ENCODE measurements at places on chromosomes 3 and 15.

GRCh38 chr15:93041159-93041547 is 47.9 kb downstream of the RGMA start:
- DNase-seq = no peak

- DNase-seq = no peak
Observed at GRCh38 chr3:30966896-30967295, 72.4 kb upstream of the GADL1 start.

- DNase-seq = no peak
Observed at GRCh38 chr3:195800240-195800639, 11.5 kb downstream of the MUC4 start.

GRCh38 chr3:171005648-171006047 is 20.9 kb downstream of the SLC2A2 start:
- no peak for DNase-seq

DNA sequence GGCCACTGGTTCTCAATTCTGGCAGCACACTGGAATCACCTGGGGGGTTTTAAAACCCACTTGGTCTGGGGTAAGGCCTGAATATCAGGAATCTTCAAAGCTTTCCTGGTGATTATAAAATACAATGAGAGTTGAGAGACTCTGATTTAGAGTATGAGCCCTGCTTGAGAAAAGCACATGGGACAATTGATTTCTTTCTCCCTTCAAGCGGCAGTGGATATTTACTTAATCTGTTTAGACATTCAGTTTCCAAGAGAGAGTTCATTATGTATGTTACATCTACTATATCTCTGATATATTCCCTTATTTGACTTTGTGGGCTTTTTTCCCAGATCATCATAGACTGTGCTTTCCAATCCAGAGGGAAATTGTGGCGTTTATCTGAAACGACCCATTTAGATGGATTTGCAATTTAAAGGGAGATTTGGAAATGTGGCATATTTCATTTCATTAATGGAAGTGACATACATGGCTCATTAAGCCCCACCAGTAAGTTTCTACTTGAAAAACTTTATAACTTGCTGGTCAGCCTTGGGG is 171.2 kb upstream of the PFN2 start:
- DNase-seq = no peak

DNA sequence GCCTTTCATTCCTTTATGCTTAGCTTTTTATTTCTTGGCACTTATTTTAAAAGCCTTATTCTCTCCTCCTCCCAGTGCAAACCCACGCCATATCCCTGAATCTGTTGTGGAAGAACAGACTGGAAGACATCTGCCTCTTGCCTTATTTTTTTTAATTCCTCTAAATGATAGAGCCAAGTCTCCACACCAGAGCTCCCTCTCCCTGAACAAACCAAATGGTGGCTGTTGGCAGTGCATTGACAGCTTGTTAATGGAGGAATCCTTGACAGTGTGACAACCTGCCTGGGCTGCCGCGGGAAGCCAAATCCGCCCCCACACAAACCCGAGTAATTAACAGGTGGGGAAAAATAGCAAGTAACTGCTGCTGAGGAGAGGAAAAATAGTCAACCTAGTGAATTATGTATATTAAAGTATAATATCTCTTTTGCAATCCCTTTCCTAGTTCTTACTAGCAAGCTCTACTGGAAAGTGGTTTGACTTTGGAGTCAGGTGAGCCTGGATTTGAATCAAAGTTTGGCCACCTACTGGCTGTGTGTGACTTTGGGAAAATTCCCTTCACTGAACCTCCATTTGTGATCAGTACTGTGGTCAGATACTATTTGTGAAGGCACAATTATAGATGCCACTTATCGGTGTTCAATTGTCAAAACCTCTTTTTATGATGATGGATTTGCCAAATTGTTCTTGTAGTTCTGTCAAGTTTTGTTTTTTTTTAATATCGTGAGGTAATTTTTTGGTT is 589.6 kb downstream of the PDCD6IP start:
- DNase-seq = no peak

GRCh38 chr15:70956201-70956995 is 63.8 kb downstream of the LRRC49 start:
- DNase-seq = no peak

DNA sequence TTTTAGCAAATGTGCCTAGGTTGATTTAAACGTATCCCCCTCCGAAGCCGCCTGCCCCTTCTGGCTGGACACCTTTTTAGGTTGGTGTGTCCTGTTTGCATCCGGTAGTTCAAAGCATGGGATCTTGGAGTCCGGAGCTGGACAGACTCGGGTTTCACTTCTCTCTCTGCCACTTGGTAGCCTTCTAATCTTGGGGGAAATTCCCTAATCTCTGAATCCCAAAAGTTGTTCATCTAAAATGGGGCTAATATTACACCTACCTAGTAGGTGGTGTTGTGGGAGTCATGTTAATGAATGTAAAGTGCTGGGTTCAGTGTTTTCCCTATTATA is 760 bp downstream of the FANCI start:
- DNase-seq = no peak

DNA sequence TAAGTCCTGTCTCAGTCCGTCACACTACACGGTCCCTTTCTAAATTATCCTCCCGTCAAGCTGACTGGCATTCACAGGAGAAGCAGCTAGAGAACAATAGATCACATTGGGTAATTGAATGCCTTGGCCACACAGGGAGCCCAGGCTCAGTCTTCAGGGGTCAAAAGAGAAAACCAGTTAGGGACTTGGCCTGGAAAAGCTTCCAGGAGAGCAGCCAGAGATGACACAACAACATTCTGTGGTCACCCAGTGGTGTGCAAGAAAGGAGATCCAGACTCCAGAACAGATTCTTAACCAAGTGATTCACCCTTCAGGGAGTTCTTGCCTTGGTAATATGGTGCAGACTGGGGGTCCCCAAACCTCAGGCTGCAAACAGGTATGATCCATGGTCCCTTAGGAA is 15.9 kb downstream of the ARHGAP31 start:
- no peak for DNase-seq

- DNase-seq = no peak
Observed at GRCh38 chr15:27690290-27690689, 408.8 kb downstream of the OCA2 start.

- DNase-seq = no peak
Observed at GRCh38 chr3:57094575-57094974, 34.1 kb downstream of the SPATA12 start.

DNA sequence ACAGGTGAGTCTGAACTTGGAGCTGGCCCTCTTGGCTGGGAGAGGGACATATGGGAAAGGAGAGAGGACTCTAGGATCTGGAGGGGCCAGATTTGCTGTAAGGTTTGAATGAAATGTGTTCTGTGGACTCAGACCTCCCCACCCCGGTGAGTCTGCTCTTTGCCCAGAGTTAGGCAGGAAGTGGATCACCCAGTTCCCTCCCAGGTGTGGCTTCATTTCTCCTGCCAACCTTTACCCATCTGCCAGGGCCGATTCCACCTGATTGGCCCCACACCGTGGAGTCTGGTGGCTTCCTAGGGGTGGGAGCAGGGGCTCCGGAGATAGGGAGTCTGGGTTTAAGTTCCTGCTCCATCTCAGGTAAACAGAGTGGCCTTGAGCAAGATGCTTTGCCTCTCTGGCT is 25.5 kb downstream of the CD276 start:
- DNase-seq = no peak

DNA sequence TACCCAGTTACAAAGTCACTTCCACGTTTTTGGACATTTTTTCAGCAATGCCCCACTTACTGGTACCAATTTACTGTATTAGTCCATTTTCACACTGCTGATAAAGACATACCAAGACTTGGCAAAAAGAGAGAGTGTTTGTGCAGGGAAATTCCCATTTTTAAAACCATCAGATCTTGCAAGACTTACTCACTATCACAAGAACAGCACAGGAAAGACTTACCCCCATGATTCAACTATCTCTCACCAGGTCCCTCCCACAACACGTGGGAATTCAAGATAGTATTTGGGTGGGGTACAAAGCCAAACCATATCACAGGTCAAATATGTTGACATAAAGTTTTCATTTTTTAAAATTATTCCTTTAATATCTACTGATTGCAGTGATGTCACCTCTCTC is 16.2 kb upstream of the ABI3BP start:
- DNase-seq = no peak

DNA sequence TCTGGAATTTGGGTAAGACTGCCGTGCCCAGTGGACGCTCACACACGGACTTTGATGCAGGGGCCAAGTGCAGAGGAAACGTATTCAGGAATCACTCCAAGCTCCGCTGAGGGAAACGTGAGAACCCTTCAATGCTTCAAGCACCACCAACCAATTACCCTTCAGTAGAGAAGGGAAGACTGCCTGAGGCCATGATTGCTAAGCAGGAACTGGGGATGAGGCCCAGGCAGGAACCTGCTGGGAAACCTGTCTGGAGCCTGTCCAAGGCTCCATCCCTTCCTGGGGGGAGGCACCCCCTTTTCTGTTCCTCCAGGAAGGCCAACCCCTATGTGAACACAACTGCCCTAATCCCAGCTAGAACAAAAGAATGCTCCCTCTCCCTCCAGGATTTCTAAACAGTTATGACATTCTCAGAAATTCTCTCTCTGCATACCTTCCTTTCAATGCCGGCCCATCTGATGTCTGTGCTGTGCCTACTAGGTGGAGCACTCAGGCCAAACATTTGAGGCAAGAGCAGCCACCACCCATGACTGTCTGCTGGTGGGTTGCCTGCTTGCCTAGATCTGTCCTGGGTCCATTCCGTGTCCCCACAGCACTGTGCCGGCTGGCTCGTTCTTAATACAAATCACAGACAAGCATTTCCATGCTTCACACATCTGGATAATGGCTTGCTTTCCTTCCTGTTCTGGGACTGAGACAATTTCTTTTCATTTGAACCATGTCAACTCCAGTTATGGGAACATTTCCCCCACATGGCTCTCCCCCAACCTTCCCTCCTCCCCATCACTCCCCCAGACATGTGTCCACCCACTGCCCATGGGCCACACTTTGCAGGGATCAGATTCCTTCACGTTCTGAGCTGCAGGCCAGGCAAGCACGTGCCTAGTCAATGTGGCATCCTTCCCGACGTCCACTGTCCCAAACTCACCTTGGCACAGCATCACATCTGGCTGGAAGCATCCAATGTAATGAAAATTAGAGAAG is 149.4 kb downstream of the ADAMTS17 start:
- DNase-seq = no peak

DNA sequence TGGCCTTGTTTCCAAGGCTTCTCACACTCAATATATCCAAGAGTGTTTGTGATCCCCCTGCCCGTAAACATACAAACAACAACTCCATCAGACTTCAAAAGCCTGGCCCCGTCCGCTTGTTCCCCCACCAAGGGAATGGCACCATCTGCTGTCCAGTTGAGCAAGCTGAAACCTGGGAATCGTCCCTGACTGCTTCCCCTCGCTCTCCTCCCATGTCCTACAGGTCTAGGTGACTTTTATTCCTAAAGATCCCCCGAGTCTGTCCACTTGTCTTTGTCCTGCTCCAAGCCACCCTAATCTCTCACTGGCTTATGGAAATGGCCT is 27.9 kb upstream of the FAM174B start:
- DNase-seq = no peak

DNA sequence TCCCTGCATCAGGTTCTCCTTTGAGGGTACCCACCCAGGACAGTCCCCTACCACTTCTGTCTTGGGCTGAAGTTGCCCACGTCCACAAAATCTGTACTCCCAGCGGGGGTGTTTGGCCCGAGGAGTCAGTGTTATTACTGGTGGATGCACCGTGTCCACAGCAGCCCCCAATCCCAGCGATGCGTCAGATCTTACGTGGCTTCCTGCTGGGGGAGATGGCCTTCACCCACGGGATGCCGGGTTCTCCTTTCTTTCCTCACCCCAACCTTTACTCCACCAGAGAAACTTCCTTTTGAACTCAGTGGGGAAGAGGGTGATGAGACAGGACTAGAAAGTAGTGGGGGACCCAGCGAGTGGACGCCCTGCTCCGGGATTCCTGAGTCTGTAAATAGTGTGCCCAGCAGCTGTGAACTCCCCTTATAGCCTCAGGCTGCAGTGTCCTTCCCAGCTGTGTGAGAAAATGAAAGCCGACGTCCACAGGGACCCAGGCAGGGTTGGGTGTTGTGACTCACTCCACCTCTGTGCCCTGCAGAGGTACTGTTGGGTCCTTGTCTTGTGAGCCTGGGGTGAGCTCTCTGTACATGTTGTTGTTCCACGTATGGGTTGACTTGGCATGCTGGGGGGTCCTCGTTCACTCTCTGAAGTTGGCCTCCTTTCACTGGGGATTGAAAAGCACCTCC is 31.5 kb downstream of the CRTAP start:
- no peak for DNase-seq

- no peak for DNase-seq
Observed at GRCh38 chr15:85676342-85677098, 118.2 kb downstream of the KLHL25 start.

DNA sequence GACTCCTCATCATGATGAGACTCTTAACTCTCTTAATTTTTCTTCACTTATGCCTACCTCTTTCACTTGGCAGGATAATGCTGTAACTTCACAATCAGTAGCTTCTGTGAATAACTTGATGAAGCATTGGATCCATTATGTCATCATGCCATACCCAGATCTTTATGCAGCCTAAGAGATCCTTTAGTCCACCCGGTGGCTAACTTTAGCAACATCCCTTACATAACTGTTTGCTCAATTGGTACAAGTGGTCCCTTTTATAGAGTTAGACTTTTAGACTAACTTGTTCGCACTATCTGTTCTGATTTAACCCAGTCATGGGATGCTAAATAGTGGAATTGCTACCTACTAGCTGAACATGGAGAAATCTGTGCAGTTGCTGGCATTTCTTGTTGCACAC is 184.5 kb downstream of the USP13 start:
- no peak for DNase-seq
